Stromal cell of bone marrow (primary cell): ENCODE measurements at places on chromosomes 2 and 18.

GRCh38 chr2:136727973-136728699 lies 37.2 kb upstream of the THSD7B start:
- no peak for DNase-seq

DNA sequence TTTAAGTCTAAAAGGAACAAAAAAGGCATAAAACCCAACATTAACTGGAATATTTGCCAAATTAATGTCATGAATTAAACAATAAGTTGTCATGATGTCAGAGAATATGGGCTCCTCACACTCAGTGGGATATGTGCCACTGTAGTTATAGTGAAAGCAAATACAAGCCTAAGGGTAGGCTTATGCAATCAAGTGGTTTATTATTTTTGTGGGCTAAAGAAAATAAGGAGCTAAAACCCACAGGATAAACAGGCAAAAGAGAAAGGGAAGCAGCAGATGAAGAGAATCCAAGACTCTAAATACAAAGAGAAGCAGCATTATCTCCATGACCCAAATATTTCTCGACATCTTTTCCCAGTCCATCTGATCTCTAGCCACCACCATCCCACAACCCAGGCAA lies 17.5 kb downstream of the YWHAQ start:
- DNase-seq, result peak; percentile 90

GRCh38 chr18:58252166-58252565 lies 208.1 kb downstream of the NEDD4L start:
- no peak for DNase-seq

DNA sequence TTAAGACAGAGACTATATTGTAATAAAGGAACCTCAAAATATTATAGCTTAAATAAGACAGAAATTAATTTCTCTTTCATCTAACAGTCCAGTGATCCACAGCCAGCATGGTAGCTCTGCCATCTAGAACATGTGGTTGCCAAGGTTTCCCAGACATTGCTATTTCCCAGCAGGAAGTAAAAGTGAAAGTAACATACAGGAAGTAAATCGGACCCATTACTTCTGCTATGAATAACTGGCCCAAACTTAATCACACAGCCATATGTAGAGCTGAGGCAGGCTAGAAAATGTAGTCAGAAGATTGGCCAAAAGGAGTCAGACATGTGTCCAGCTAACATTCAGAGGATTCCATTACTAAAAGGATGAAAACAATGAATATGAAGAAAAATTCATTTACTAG lies 71.0 kb downstream of the NOL4 start:
- DNase-seq, result peak; percentile 6

- DNase-seq, result peak; percentile 40
Measured at GRCh38 chr2:1976728-1977416, 232.6 kb upstream of the PXDN start.

DNA sequence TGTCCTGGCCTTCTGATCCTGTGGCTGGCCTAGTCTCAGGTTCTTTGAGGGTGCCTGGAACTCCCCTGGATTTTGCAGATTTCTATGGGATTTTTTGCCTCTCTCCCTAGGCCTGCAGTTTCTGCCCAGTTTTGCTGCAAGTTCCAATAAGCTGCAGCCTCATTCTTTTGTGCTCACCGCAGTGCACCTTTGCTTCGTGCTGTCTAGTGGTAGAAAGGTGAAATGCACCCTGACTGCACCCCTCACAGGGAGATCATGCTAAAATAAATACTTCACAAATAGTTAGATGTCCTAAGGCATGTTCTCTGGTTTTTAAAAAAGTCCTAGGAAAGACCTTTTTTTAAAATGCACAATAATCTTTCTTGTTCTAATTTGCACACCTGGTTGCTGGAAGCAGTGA lies 72.5 kb downstream of the GNAL start:
- no peak for DNase-seq

DNA sequence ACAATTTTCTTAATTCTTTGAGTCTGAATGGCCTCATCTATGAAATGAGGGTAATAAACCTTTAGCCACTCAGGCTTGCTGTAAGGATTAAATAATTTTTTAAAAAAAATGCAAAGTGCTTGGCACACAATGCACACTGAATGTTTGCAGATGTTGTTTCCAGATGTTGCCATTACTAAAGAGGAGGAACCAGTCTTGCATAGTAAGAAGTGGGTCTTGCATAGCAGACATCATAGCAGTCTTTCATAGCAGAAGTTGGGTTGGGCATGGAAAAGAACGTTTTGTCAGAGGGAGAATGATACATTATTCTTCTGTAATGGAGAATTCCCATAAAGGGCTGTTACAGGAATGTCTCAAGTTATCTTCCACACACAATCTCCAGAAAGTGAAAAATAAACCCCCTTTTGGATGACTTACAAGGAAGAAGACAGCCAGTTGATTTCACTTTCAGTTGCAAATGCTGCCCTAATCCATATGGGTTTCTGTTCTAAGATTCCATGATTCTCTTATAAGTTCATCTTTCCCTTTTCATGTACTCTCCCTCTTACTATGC lies 327.7 kb downstream of the SUCLG1 start:
- DNase-seq, result no peak

GRCh38 chr2:139917690-139918384 lies 1137.6 kb upstream of the NXPH2 start:
- DNase-seq, result no peak

- no peak for DNase-seq
Measured at GRCh38 chr18:35191698-35192025, 49.2 kb upstream of the ZNF397 start.

DNA sequence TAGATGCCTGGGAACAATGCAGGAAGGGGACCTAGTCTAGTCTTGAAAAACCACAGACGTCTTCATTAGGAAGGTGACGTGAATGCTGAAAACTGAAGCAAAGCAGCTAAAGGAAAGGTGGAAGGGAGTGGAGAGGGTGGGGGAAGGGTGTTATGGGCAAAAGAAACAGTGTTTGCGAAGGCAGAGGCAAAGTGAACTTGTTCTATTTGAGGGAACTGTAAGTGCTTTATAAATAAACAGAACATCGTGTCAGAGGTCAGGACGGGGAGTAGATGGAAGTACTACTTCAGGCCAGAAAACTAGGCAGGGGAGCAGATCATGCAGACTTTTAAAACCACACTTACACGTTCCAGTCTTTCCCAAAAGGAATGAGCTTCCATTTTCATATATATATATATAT lies 57.8 kb downstream of the FASTKD2 start:
- DNase-seq, result no peak
